Mesenchymal stem cell (in vitro differentiated cells and primary cell): ENCODE measurements at places on chromosomes 2 and 18.

DNA sequence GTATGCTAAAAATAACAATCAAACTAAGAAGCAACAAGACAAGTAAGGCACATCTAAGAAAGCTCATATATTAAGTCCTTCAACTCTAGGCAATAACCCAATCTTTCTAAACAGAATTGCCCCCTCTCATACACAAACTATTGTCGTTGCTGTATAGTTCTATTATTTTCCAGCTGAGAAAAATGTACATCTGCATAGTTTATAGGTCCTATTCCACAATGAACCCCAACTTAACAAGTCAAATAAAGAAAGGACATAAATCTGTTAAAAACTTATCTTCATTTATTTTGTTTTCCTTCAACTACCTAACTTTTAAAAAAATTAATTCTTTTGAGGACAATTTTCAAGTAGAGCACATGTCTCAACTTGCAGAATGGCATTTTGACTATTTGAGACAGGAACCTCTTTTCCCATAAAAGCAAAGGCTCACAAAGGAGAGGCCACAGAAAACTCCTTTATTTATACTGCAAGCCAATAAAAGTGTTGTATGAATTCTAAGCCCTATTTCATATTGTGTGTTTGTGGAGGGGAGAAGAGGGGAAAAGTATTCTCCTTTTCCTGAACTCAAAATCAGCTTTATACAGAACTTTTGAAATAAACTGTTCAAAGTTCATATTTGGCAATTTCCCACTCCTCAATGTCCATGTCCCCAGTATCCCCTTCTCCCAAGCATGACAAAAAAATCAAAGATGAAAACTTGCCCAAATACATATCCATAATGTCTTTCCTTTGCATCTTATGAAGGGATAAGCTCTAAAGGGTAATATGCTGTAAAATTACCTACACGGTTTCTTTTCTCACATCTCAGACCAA, 37.4 kb downstream of the RTN4 start:
- DNase-seq: no peak

DNA sequence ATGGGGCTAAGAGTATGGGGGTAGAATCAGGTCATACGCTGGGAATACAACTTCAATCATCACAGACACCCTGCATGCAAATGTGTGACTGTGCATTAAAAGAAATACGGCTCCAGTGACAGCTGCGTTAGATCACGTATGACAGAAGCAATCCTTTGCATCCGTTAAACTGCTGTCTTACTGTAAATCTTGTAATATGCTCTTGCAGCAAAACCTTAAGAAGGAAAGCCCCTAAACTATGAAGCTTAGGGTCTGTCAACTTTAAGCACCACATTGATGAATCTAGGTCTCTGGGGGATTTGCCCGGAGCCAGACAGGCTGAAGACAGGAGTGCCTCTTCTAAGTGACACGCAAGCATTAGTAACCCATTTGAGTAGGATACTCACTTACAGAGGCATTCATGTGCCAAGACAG, 84.7 kb upstream of the EML6 start:
- DNase-seq: peak; percentile 89

DNA sequence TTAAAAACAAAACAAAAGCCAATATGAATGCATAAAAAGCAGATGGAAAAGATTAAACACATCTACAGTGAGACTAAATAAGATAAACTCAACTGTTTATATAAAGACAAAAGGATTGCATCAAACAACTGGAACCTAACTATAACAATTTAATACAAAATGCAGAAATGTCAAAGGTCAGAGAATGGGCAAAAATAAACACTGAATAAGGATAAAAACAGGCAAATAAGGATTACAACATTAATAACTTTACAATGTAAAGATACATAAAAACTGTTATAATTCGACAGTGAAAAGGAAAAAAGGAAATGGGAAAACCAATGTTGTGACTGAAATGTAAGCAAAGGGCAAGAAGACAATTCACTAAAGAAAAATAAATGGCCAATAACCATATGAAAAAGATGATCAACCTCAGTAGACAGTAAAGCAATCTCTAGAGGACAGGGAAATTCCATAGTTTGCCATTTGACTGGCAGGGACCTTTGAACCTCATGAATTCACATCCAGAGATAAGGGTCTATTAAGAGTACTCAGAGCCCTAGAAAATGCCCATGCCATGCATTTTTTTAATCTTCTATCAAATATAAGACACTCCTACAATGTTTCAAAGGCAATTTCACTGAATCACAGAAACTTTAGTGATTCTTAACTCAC, 83.7 kb downstream of the TMEM131 start:
- peak; percentile 29 for DNase-seq

- DNase-seq: no peak
Observed at GRCh38 chr2:138321458-138321857, 180.1 kb upstream of the SPOPL start.

- DNase-seq: peak; percentile 25
Observed at GRCh38 chr2:39511605-39512433, 74.7 kb upstream of the MAP4K3 start.

DNA sequence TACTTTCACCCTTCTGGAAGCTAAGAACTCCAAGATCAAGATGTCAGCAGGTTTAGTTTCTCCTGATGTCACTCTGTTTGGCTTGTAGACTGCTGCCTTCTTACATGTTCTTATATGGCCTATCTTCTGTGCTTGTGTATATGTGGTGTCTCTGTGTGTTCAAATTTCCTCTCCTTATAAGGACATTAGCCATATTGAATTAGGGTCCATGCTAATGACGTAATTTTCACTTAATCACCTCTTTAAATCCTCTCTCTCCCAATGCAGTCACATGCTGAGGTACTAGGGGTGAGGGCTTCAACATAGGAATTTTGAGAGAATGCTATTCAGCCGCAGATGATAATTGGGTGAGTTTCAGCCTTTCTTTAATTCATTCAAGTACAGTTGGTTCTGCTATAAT, 458.3 kb upstream of the SYT4 start:
- DNase-seq: no peak

DNA sequence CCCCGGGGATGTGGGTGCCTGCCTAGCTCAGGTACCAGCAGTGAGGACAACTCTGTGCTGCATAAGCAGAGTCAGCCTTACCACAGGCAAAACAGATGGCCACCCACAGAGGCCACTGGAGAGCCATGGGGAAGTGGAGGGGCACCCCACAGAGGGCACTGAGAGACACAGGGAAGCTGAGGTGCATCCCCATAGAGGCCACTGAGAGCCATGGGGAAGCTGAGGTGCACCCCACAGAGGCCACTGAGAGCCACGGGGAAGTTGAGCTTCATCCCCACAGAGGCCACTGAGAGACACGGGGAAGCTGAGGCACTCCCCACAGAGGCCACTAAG, 134.1 kb upstream of the EPAS1 start:
- DNase-seq: no peak

DNA sequence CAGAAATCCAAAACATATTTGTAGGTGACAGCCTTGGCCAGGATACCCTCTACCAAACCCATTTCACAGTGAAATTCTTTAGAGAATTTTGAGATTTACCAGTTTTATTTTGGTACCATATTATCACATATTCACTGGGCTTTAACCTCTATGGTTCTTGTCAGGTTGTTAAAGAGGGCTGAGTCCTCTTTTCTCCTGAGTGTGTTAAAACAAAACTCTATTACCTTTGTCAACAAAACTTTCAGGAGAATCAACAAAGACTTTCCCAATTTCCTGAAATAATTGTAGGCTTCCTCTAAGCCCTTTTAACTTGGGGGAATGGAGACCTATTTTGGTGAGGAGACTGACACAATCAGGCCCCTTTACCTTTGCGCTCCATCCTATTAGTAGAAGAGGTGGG, 155.2 kb downstream of the TRABD2A start:
- no peak for DNase-seq

DNA sequence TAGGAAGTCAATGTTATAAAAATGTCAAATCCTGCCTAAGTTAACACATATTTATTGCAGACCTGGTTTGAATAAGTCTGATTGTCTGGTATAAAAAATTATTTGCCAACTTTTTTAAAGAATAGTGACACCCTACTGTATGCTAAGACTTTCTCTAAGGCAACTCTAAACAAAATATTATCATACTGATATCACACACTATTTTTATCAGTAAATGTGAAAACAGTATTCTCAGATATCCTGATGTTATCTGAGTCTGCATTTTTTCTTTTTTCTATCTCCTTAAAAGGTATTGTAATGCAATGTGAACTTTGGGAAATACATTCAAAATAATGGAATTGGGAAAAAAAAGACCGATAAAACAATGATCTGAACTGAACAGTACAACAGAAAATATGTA, 127.1 kb downstream of the DOCK10 start:
- no peak for DNase-seq
